ENCODE measurements at places on chromosomes 5 and 9.
A peak's percentile ranks its signal among the peaks of the same experiment; 100 is the strongest.

GRCh38 chr5:131745703-131746102 is 51.1 kb downstream of the FNIP1 start:
- DNase-seq: no peak

GRCh38 chr5:132008163-132008473 is 3.3 kb downstream of the ACSL6 start:
- no peak for DNase-seq

- DNase-seq: no peak
Observed at GRCh38 chr9:11158063-11158462, 545.3 kb upstream of the PTPRD start.

DNA sequence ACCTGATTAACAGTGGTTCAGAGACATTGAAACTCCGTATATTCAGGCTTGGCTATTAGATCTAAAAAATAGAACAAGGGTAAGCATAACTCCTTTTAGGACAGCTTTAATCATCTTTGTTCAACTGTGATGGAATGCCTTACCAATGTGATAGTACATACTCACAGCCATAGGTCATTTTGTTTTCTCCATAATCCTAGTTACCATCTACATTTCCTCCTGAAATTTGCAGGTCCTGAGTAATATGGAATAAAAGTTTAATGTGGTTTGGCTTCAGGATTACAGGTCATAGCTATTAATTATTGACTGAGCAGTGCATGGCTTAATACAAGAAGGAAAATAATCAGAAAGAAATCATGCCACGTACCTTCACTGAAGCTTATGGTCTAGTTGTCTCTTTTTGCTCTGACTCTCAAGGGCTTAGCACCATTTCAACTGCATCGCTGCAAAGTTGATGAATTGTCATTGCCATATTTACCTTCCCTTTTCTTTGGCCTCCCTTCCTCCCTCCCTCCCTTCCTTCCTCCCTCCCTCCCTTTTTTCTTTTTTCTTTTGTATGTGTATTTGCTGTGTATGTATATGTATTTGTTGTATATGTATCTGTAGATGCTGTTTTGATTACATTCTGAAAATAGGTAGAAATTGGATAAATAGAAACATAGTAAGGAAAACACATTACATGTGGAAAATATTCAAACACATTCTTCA is 250.9 kb upstream of the ZNF608 start:
- DNase-seq: no peak

GRCh38 chr5:170861667-170861916 is 226 bp upstream of the RANBP17 start:
- no peak for DNase-seq

DNA sequence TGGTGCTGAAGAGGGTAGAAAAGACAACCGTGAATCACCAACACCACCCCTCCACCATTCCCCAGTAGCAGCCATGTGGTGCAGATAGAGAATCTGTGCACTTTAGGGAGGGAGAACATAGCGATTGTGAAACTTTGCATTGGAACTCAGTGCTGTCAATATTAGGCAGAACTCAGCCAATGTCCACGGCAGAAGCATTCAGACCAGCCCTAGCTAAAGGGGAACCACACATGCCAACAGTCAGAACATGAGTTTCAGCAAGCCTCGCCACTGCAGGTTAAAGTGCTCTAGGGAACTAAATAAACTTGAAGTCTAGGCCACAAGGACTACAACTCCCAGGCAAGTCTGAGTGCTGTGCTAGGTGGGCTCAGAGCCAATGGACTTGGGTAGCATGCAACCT is 38.5 kb upstream of the DEPDC1B start:
- no peak for DNase-seq

GRCh38 chr9:19470981-19471650 is 62.3 kb downstream of the ACER2 start:
- no peak for DNase-seq

DNA sequence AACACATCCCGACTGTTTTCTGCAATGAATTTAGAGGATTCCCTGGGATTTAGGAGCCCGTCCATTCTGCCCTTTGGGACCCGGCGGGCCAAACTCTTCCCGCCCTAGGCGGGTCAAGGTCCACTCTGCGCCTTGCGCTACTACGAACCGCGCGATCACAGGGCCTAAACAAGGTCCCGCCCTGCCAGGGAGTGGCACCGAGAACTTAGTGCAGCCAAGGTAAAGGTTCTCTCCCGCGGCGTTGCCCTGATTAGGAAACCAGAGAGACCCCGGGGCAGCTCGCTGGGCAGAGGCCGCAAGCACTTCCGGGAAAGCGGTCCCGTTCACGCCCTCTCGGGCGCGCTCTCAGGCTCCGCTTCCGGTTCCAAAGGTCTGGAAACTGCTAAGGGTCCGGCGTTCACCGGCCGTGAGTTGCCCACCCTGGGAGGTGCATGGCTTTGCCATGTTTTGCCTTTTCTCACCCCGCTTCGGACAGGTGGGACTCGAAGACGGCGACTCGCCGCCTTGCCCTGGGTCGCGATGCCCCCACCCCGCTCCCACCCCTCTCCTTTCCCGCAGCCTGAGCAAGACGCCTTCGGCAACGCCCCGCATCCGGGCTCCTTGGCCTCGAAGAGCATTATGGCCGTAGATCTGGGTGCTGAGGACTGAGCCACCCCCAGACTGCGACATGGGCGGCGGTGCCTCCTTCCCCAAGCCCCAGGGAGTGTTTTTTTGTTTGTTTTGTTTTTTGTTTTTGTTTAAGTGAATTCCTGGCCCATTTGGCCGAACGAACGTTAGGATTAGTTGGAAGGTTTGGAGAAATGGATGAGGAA is 23.4 kb downstream of the HNRNPK start:
- DNase-seq: peak; percentile 48

- no peak for DNase-seq
Observed at GRCh38 chr5:114319821-114320220, 42.0 kb upstream of the KCNN2 start.

Data from T-helper 9 cell (primary cell).